ENCODE measurements at places on chromosomes 7 and 10.
A peak's percentile ranks its signal among the peaks of the same experiment; 100 is the strongest.

DNA sequence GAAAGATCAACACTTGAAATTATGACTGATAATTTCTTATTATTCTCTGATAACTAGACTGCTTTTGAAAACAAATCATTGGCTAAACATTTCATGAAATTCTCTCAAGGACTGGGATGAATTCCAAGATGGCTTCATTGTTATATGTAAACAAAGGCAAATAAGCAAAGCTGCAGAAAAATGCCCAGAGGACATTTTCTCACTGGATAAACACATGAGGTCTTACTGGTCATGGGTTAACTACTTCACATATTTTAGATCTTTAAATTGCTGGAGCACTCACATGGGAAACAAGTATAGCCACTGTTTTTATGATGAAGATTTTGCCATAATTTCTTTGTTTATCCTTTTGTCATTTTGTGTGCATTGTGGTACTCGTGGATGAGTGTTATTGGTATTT is 239.1 kb downstream of the PHF14 start:
- no peak for DNase-seq

DNA sequence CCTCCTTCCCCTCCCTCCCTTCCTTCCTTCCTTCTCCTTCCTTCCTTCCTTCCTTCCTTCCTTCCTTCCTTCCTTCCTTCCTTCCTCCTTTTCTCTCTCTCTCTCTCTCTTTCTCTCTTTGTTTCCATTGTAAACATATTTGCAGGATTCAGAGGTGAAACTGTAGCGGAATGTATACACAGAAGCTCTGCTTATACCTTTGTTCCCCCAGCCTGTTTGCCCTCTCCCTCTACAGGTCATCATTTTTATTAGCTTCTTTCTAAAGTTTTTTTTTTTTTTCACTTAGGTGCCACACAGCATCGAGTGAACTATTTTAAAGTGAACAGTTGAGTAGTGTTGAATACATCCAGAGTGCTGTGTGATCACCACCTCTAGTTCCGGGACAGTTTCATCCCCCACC is 20.7 kb downstream of the SDK1 start:
- DNase-seq = no peak

- DNase-seq = no peak
Observed at GRCh38 chr10:80283536-80284199, 5.8 kb downstream of the MAT1A start.

DNA sequence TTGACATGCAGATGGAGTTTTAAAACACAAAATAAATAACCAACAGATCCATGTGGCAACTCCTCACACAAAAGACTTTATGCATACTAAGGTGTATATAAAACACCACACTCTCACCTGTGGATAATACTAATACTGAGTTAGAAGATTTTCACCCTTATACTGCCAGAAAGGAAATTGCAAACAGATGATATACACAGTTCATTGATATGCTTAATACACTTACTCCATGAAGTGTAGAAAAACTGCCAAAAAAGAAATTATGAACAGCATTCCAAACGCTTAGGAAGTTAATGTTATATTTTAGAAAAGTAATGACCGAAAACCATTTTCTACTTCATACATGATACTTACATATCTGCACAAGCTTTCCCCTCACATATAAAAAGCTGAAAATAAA is 17.6 kb upstream of the SNX13 start:
- DNase-seq = no peak

DNA sequence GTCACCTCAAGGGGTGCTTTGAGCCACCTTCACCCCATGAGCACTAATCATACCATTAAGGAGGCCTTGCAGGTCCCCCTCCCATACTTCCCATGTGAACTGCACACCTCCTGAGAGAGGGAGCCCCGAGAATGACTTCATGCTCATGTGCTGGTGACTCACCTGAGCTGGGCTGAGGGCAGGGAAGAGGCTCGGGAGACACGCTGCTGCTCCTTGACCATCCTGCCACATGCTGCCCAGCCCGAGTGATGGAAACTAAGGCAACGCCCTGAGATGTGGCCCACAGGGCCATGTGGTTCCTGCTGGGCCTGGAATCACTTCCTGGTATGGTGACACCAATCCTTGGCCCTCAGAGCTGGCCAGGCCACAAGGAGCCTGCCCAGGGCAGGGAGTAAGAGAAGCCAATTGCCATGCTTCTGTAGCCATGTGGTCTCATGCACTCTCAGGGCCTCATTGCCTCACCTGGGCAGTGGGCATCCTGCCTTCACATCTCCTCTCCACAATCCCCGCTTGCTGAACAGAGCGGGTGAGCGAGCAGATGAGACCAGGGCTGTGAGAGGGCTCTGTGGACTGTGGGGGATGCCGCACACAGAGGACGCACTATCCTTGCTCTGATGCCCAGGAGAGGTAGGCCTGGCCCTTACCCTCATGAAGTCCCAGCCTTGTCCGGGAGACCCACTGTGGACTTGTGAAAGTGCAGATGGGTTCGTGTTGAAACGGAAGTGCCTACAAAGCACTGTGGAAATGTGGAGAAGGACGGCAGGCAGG is 18.3 kb upstream of the PPIF start:
- no peak for DNase-seq

DNA sequence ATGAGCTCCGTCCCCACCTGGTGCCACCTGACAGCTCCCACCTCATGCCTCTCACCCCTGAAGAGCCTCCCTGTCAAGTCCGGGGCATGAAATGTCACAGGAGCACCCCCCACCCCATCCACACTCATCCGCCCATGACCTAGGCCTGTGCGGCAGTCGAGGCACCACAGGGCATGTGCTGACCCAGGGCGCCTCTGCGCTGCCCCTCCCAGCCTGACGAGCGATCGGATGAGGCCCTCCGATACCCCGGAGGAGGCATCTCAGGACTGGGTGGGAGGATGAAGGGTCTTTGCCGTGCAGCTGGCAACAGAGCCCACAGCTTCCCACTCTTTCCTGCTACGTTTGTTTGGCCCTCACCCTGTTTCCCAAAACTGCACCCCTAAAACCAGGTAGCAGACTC is 184.4 kb upstream of the TCERG1L start:
- no peak for DNase-seq

DNA sequence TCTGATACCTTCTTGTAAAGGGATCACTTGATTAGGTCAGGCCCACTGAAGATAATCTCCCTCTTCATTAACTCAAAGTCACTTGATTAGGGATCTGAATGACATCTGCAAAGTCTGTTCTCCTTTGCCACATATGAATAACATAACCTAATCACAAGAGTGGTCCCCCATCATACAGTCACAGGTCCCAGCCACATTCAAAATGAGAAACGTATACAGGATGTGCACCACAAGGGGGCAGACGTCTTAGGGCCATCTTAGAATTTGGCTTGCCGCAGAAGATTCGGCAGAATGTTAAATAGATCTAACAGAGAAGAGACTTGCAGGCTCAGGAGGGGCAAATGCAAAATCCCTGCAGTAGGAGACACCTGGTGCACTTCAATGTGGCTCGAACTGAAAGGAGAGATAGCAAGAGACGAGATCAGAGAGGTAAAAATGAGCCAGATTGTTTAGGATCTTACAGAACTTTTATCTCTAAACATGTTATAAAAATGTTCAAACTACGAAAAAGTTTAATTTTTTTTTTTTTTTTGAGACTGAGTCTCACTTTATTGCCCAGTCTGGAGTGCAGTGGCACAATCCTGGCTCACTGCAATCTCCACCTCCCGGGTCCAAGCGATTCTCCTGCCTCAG is 10.4 kb upstream of the SMC3 start:
- peak; percentile 75 for DNase-seq

GRCh38 chr7:70319057-70319456 is 720.8 kb downstream of the AUTS2 start:
- DNase-seq = no peak

- DNase-seq = no peak
Observed at GRCh38 chr7:115559877-115560276, 470.7 kb downstream of the TFEC start.

DNA sequence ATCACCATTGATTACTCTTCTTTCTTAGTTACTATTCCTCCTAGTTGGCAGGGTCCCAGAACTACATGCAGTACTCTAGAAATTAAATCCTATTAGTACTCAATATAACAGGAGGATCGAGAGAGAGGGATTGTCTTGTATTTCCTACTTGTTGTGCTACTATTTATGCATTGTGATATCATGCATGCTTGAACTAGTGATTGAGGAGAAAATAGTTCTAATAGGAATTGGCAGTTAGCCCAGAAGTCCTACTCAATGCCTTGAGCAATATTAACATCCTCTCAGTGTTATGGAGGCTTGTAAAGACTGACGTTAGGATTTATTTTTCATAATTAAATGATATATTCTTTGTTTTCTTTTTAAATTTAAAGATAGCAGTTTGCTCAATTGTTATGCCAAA is 67.4 kb downstream of the FOXP2 start:
- no peak for DNase-seq

- no peak for DNase-seq
Observed at GRCh38 chr7:35257251-35258124, 3.6 kb upstream of the TBX20 start.

- no peak for DNase-seq
Observed at GRCh38 chr10:93973748-93974445, 19.8 kb upstream of the PLCE1 start.

DNA sequence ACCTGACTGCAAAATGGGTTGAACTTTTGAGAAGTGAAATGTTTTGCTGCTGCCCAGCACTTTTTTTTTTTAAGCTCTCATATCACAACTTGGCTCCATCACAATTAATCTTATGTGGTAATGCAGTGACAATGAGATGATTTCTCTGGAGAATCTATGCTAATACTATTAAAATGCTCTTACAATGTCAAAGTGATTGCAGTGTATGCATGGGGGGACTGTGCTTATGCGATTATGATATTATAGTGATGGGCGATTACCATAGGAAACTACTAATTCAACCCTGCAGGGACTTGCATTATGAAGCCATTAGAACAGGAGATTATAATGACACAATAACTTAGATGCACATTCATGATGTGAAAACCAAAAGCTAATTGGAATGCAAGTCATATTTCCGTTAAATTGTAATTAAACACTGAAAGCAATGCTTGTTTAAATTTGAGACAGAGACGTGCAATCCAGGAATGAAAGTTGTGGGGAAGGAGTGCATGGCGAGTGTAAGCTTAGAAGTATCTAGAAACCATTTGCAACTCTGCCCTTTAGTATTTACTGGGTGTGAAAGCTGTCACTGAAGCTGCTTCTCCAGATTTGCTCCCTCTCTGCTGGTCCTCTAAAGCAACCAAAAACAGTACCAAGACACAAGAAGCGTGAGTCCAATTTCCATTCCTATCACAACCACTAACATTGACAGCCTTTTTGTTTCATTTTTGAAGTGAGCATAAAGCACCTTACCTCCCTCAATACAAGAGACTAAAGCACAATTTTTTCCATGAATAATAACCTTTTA is 21.6 kb downstream of the PTER start:
- DNase-seq = no peak

DNA sequence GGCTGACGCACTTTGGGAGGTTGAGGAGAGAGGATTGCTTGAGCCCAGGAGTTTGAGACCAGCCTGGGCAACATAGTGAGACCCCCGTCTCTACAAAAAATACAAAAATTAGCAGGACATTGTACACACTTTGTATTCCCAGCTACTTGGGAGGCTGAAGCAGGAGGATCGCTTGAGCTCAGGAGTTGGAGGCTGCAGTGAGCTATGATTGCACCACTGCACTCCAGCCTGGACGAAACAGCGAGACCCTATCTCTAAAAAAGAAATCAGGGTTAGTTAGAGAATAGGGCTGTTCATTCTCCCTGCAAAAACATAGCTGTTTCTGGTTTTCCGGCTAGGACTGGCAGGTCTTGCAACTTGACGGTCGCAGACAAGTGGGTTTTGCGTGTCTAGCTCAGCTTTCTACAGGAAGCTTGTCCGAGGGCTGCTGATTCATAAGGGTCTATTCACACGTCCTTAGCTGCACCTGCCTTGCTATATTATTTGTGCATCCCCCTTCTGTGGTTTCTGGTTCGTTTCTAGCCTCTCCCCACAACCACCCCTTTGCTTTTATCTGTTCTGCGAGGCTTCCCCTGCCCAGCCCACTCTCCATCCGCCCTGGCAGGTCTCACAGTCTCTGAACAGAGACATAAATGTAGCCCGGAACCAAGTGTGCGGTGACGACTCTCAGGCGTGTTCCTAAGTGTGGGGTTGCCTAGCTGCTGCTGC is 10.7 kb downstream of the AMZ1 start:
- DNase-seq = peak; percentile 62

- DNase-seq = no peak
Observed at GRCh38 chr7:6256677-6257535, 15.5 kb downstream of the CYTH3 start.

DNA sequence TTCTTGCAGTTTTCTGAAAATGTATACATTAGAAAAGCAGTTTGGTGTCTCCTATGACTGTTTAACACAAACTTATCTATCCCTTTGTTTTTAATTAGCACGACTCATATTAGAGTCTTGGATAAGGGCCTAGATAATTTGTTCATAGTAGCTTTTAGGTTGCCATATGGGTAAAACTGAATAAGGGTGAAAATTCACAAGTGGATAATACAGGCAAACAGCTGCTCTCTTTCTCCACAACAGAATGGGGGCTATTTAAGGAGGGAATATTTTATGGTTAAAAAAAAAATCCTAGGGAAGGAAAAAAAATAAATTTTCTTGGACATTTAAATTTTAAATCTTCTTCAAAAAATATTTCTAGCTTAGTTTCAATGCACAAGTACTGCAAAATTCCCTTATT is 1416.1 kb downstream of the GATA3 start:
- no peak for DNase-seq

DNA sequence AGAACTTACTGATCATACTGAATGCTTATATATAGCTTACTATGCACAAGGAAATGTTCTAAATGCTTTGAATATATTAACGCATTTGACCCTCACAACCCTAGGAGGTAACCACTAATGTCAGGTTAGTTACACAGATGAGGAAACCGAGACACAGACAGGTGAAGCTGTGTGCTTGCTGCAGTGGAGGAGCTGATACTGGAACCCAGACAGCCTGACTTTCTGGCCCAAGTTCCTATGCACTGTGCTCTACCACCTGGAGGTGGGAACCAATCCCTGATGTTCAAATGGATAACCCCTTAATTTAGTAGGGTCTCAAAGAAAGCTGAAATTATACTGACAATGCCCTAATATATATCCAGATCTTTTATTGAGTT is 119.6 kb downstream of the SORBS1 start:
- no peak for DNase-seq

DNA sequence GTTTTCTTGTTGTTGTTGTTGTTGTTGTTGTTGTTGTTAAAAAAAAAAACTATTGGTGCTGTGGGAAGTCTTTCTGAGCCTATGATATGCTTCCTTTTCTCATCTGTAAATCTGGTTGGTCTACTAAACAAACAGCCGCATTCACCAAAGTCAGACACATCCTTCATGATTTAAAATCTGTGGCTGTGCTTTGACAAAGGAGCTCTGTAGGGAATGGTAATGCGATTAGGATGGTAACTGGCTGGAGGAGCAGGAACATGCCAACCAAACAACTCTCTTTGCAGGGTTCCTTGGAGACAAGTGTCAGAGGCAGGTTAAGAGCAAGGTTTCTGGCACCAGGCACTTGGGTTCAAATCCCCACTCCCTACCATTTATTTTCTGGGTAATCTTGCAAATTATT is 14.9 kb upstream of the SP4 start:
- no peak for DNase-seq

DNA sequence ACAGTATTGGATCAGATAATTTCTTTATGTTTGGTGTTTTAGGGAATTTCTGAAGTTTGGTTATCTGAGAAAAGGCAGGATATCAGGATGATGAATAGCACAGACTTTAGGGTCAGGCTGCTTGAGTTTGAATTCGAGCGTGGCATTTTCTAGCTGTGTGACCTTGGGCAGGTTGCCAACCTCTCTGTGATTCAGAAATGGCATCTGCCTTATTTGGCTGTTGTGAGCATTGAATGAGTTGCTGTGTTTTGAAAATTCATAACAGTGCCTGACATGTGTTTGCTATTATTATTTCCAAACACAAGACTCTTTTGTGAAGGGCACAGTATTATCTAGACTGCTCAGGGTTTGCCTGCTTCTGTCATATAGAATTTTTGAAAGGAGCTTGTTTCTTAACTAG is 66.9 kb downstream of the NXPH1 start:
- DNase-seq = no peak
